ENCODE measurements at places on chromosomes 2 and 18. TPM values are rescaled to one million over a fixed set of nuclear protein-coding genes. Genes with fewer than 3 reads are reported as not detected.

- no peak for DNase-seq
These were observed 484.1 kb upstream of the VRK2 start for GRCh38 chr2:57562495-57562894.

DNA sequence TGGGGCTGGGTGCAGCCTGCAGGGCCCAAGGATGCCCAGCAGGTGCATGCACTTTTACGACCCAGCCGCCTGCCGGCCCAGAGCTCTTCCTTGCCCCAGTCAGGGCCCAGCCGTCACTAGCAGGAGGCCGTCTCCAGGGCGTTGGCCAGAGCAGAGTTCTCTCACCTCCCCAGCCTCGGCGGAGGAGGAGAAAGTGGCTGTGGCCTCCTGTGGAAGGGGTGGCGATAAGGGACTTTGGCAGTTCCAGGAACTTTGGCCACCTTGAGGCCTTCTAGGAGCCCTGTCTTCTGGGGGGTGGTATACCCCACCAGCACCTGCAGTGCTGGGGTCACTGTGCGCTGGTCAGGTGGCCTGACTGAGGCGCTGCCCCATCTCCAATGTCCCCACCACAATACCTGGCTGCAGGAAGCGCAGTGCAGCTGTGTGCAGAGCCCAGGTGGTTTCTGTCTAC lies 22.0 kb downstream of the NPPC start:
- no peak for DNase-seq

GRCh38 chr2:2568411-2568810 lies 237.3 kb upstream of the MYT1L start:
- no peak for DNase-seq

GRCh38 chr2:212015588-212015987 lies 523.0 kb downstream of the ERBB4 start:
- DNase-seq: no peak

B3GNT7 gene
- polyA plus RNA-seq: 0.06 TPM

All from AG04450 (cell line).